Adrenal gland (tissue), 19 donors: ENCODE measurements at places on chromosomes 3 and 15. TPM values are rescaled to one million over a fixed set of nuclear protein-coding genes. Genes with fewer than 3 reads are reported as not detected.

CYP11A1 gene
- 1,434 TPM for total RNA-seq

GRCh38 chr3:45021524-45022297 is 4.4 kb upstream of the CLEC3B start:
- no peak overlapping the region for H3K4me3 ChIP-seq
- no peaks in the 10 kb centered on the region for H3K4me1 ChIP-seq
- H3K27me3 ChIP-seq, result no peaks in the 10 kb centered on the region
- H3K27ac ChIP-seq, result no peak overlapping the region
- DNase-seq, result no peak

DNA sequence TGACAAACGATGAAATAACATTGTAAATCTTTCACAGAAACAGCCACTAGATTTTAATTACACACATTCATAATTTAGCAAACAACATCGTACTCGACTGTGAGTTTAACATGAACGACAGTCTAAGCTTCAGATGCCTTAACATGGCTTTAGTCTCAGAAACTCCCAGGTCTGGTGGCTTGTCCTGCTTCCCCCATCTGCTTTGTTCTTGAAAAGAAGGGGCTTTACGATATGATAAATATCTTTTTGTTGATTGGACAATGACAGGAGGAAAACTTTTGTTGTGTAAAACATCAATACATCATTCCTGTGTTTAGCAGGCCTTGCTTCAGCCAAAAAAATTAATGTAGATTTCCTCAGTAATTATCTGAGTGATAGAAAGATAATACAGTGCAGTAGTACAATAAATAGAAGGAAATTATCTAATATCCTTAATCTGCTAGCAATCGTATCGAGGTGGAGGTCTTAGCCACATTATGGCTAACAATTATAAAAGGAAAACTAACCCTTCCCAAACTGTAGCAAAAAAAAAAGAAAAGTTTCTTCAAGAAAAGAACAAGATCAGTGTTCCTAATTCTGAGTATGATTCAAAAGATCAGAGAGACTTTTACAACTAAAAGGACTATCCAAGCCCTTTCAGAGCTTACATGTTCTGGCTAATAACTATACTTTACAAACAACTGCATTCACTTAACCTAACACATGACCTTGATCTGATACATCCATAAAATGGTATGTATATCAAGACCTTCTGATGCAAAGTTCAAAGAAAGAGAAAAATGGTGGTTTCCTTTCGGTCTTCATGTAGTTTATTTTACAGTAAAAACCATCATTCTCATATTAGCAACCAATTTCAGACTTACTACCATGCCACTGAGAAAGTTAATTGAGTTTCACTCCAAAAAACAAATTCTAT is 535.7 kb downstream of the FOXP1 start:
- peaks cover 13% of the 10 kb centered on the region for H3K4me1 ChIP-seq
- peaks cover 2% of the 10 kb centered on the region for H3K36me3 ChIP-seq
- no peak overlapping the region for H3K4me3 ChIP-seq
- H3K27me3 ChIP-seq, result no peaks in the 10 kb centered on the region
- DNase-seq, result no peak

DNA sequence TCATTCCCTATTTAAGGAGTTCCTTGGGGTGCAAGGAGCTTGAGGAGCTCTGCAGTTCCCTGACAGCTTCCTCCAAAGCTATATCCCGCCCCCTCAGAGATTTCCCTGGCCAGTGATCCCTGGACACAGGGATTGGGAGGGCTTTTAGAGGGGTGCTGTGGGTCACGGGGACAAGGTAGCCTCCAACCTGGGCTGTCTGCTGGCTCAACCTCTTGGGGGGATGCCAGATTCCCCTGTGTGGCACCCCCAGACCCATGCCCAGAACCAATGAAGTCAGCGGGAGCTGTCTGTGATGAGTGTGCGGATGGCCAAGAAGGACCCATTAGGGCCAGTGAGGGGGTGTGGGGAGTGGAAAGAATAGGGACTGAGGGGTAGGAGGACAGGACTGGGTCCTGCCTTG is 21.0 kb upstream of the ATP2B2 start:
- no peak overlapping the region for H3K27ac ChIP-seq
- H3K27me3 ChIP-seq, result no peaks in the 10 kb centered on the region
- H3K4me3 ChIP-seq, result no peak overlapping the region
- no peak for DNase-seq
- H3K36me3 ChIP-seq, result no peaks in the 10 kb centered on the region

CPEB1 gene
- total RNA-seq, result 11.6 TPM

RSL24D1 gene
- total RNA-seq, result 48.5 TPM

- H3K27me3 ChIP-seq, result no peaks in the 10 kb centered on the region
- no peak overlapping the region for H3K27ac ChIP-seq
- no peak for DNase-seq
- H3K4me1 ChIP-seq, result no peaks in the 10 kb centered on the region
- H3K4me3 ChIP-seq, result no peak overlapping the region
- H3K36me3 ChIP-seq, result no peaks in the 10 kb centered on the region
Observed at GRCh38 chr15:38470816-38471215, 16.9 kb downstream of the FAM98B start.

- H3K4me1 ChIP-seq, result no peaks in the 10 kb centered on the region
- no peak for DNase-seq
- no peak overlapping the region for H3K27ac ChIP-seq
- no peaks in the 10 kb centered on the region for H3K36me3 ChIP-seq
Observed at GRCh38 chr3:182716114-182716688, 77.1 kb upstream of the ATP11B start.

GRCh38 chr3:36635731-36636130 is 128.6 kb downstream of the DCLK3 start:
- H3K4me1 ChIP-seq, result no peaks in the 10 kb centered on the region
- no peak for DNase-seq
- H3K27ac ChIP-seq, result no peak overlapping the region
- H3K27me3 ChIP-seq, result peaks cover 2% of the 10 kb centered on the region

GRCh38 chr3:140723576-140723975 is 45.7 kb downstream of the TRIM42 start:
- H3K27me3 ChIP-seq, result no peaks in the 10 kb centered on the region
- peaks cover 7% of the 10 kb centered on the region for H3K4me1 ChIP-seq
- H3K36me3 ChIP-seq, result no peaks in the 10 kb centered on the region
- no peak overlapping the region for H3K27ac ChIP-seq
- DNase-seq, result no peak
- no peak overlapping the region for H3K4me3 ChIP-seq

GRCh38 chr3:167854846-167855245 is 119.3 kb downstream of the SERPINI1 start:
- no peaks in the 10 kb centered on the region for H3K27me3 ChIP-seq
- H3K27ac ChIP-seq, result no peak overlapping the region

GRCh38 chr3:88807491-88808105 is 299.8 kb upstream of the EPHA3 start:
- H3K27ac ChIP-seq, result no peak overlapping the region
- H3K4me1 ChIP-seq, result no peaks in the 10 kb centered on the region
- no peak overlapping the region for H3K4me3 ChIP-seq
- no peak for DNase-seq

- H3K27ac ChIP-seq, result no peak overlapping the region
- H3K36me3 ChIP-seq, result no peaks in the 10 kb centered on the region
- no peaks in the 10 kb centered on the region for H3K27me3 ChIP-seq
- no peak for DNase-seq
- no peak overlapping the region for H3K4me3 ChIP-seq
Observed at GRCh38 chr15:32099956-32100684, 69.8 kb downstream of the CHRNA7 start.

DNA sequence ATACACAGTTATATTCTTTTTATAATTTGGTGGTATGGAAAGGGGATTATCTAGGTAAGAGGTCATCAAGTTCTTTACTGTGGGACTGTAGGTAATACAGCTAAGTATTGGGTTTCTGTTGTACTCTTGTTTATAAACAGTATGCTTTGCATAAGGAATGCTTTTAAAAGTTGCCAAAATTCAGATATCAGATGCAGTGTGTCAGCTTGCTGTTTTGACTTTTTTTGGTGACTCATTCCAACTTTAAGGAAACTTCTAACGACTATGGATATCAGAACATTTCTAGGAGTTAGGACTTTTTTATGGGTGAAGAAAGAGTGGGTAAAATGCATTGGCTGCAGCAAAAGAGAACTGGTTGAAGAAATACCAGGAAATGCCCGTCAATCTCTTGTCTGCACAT is 2.8 kb downstream of the SCAANT1 start:
- H3K36me3 ChIP-seq, result no peaks in the 10 kb centered on the region
- no peak for DNase-seq
- peaks cover 12% of the 10 kb centered on the region for H3K4me1 ChIP-seq
- H3K27me3 ChIP-seq, result no peaks in the 10 kb centered on the region
- no peak overlapping the region for H3K4me3 ChIP-seq

DNA sequence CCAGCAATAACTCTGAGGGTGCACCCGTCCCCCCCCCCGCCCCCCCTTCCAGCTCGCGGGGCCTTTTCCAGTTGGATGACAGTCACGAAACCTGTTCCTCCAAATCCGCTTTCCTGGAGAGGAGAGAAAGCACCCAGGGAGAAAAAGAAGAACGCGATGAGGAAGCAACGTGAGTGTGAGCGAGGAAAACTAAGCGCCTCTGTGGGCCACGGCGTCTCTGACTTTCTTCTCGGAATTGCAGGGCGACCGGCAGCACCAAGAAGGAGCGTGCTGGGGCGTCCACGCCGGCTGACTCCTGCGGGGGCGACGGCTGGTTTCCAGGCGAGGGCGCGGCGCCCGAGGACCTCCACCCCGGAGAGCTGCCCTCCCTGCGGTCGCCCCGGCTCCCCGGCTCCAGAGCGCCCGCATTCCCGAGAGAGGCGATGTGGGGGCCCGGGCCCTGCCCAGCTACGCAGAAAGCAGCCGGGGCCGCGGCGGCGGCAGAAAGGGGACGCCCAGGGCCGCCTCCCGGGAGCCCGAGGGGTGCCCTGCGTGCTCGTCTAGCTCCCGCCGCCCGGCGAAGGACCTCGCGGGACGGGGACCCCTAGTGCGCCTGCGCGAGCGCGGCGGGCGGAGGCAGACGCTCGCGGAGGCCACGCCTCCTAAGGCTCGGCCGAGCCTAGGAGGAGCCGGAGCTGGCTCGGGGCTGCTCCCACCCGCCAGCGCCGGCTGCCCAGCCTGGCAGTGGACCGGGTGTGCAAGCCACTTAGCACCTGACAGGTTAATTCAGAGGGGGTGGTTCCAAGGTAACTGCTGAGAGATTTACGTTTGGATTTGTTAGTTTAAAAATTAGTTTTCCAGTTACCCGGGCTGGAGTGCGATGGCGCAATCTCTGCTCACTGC is 15.3 kb upstream of the ADIPOQ start:
- H3K4me1 ChIP-seq, result peaks cover 5% of the 10 kb centered on the region
- H3K27me3 ChIP-seq, result peaks cover 29% of the 10 kb centered on the region
- peak overlapping the region; percentile 70 for H3K4me3 ChIP-seq
- H3K27ac ChIP-seq, result no peak overlapping the region

DNA sequence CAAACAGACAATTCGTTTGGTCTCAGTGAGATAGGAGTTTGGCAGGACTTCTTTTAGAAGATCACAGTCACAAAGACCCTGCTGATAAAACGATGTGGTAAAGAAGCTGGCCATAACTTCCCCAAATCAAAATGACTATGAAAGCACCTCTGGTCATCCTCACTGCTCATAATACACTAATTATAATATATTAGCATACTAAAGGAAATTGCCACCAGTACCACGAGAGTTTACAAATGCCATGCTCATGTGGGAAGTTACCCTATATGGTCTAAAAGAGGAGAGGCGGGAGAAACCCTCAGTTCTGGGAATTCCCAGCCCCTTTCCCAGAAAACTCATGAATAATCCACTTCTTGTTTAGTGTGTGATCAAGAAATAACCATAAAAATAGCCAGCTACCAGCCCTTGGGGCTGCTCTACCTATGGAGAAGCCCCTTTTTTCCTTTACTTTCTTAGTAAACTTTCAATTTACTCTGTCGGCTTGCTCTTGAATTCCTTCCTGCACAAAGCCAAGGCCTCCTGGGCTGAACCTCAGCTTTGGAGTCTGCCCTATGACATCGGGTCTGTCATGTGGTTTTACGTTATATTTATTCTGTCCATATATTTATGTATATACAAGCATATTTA is 115.8 kb upstream of the IGSF10 start:
- H3K4me3 ChIP-seq, result no peak overlapping the region
- H3K27ac ChIP-seq, result no peak overlapping the region
- H3K4me1 ChIP-seq, result peaks cover 4% of the 10 kb centered on the region
- H3K27me3 ChIP-seq, result no peaks in the 10 kb centered on the region

GOLGA8J gene
- 0.29 TPM for total RNA-seq

PLSCR4 gene
- 69.2 TPM for total RNA-seq

DNA sequence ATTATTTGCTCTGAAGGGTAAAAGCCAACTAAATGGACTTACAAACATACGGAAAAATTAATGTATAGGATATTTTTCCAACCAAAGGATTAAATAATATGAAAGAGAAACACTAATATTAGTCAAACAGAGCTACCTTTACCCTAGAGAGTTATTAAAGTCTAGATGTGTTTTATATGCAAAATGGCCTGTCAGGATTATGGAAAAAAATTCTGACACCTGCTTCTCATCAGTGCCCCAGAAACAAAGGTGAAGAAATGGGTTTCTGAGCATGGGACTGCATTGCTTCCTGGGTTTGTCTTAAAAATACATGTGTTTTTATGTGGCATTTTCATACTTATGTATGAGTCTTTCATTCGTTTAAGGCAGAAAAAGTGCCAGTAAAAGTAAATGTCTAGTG is 148.3 kb downstream of the ROBO2 start:
- H3K27me3 ChIP-seq, result no peaks in the 10 kb centered on the region
- no peak for DNase-seq
- H3K4me1 ChIP-seq, result no peaks in the 10 kb centered on the region
- H3K36me3 ChIP-seq, result no peaks in the 10 kb centered on the region

DNA sequence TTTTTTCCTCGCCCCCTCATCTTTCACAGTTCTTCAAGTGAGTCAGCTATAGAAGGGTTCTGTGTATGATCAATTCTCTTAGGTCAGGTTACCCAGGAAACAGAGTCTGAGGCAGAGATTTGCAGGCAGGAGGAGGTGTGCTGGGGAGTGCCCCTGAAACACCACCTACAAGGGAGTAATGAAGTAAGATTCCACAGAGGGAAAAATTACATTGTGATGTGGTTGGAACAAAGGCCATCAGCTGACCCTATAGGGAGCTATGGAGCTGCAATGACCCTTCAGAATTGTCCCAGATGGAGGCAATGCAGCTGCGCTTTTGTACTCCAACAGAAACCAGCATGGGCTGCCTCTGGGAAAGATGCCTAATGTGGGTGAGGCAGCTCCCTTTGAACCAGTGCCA is 142.2 kb upstream of the CNTN3 start:
- no peak for DNase-seq
- no peaks in the 10 kb centered on the region for H3K27me3 ChIP-seq
- H3K4me1 ChIP-seq, result no peaks in the 10 kb centered on the region
- H3K36me3 ChIP-seq, result no peaks in the 10 kb centered on the region
